ENCODE measurements at places on chromosomes 5 and 9.

GRCh38 chr5:160315968-160316367, 3.6 kb upstream of the CCNJL start:
- no peak for DNase-seq

- DNase-seq = no peak
These were observed 3.3 kb upstream of the SMC5 start for GRCh38 chr9:70255486-70255885.

- DNase-seq = no peak
These were observed 632 bp downstream of the UBAP1 start for GRCh38 chr9:34179213-34180136.

GRCh38 chr5:159209438-159210209, at the start of gene RNF145:
Gene RNF145 (minus strand): TSS chr5:159209553. CDS start chr5:159203617, 5,936 bp downstream.
- DNase-seq = peak; percentile 95

GRCh38 chr5:86371061-86371460, 246.7 kb upstream of the COX7C start:
- no peak for DNase-seq

Measured in CD8-positive, alpha-beta T cell (primary cell).